ENCODE measurements at places on chromosomes 2 and 18. TPM values are rescaled to one million over a fixed set of nuclear protein-coding genes. Genes with fewer than 3 reads are reported as not detected.

SLC19A3 gene
- polyA plus RNA-seq, result 0.87 TPM

HOXD3 gene
- polyA plus RNA-seq, result 2.0 TPM

MROH2A gene
- polyA plus RNA-seq, result 0.21 TPM

EVX2 gene
- not detected for polyA plus RNA-seq

LHCGR gene
- polyA plus RNA-seq, result 0.16 TPM

REG1B gene
- polyA plus RNA-seq, result not detected

COL5A2 gene
- 950 TPM for polyA plus RNA-seq

IL36RN gene
- not detected for polyA plus RNA-seq

AKAIN1 gene
- not detected for polyA plus RNA-seq

PTPRM gene
- polyA plus RNA-seq, result 90.7 TPM

SMAD7 gene
- polyA plus RNA-seq, result 14.7 TPM

LBX2 gene
- polyA plus RNA-seq, result 0.62 TPM

EPB41L3 gene
- polyA plus RNA-seq, result 134 TPM

WDR75 gene
- 28.9 TPM for polyA plus RNA-seq

ZSWIM2 gene
- polyA plus RNA-seq, result not detected

PNO1 gene
- not detected for polyA plus RNA-seq

RIT2 gene
- polyA plus RNA-seq, result not detected

CD8B2 gene
- polyA plus RNA-seq, result not detected

PSTPIP2 gene
- 3.2 TPM for polyA plus RNA-seq

KIF1A gene
- 3.0 TPM for polyA plus RNA-seq

RRM2 gene
- 26.8 TPM for polyA plus RNA-seq

R3HDM1 gene
- 27.2 TPM for polyA plus RNA-seq

LINC00305 gene
- polyA plus RNA-seq, result not detected

SERPINB13 gene
- polyA plus RNA-seq, result 27.0 TPM

GALNT5 gene
- polyA plus RNA-seq, result 5.0 TPM
